ENCODE measurements at places on chromosomes 2 and 18. TPM values are rescaled to one million over a fixed set of nuclear protein-coding genes. Genes with fewer than 3 reads are reported as not detected.
A peak's percentile ranks its signal among the peaks of the same experiment; 100 is the strongest.

Gene SPDYA
- total RNA-seq = 1.1 TPM

DNA sequence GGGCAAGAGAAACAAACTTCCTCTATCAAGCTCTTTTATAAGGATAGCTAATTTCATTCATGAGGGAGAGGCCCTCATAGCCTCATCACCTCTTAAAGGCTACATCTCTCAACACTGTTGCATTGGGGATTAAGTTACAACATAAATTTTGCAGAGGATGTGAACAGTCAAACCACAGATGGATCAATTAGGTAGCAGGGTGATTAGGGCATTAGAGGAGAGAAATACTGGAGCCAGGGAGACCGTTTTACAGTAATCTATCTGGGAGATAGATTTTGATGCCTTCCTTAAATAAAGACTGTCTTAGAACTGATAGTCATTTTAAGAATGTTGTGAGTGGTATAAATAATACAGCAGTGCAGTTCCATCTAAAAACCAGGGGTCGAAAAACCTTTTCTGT lies 258.9 kb downstream of the DCC start:
- H3K27me3 ChIP-seq = no peaks in the 10 kb centered on the region
- no peak for DNase-seq
- no peak overlapping the region for H3K4me3 ChIP-seq
- H3K36me3 ChIP-seq = no peaks in the 10 kb centered on the region

DNA sequence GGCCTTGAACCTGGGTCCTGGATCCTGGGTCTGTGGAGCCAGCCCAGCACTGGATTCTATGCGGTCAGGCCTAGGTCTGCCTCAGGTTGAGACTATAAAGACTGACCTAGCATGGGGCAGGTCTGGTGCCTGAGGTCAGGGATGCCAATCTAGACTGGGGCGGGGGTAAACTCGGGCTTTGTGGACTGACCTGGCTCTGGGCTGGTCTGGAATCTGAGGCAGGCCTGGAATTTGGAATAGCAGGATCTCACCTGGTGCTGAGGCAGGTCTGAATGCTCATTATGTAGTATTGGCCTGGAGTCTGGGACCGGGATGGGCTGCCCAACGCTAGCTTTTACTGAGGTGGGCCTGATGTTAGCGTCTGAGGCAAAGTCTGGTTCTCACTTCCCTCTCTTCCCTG lies 256.0 kb downstream of the KIAA1328 start:
- H3K36me3 ChIP-seq = no peaks in the 10 kb centered on the region
- no peak for DNase-seq
- no peak overlapping the region for H3K4me3 ChIP-seq

DNA sequence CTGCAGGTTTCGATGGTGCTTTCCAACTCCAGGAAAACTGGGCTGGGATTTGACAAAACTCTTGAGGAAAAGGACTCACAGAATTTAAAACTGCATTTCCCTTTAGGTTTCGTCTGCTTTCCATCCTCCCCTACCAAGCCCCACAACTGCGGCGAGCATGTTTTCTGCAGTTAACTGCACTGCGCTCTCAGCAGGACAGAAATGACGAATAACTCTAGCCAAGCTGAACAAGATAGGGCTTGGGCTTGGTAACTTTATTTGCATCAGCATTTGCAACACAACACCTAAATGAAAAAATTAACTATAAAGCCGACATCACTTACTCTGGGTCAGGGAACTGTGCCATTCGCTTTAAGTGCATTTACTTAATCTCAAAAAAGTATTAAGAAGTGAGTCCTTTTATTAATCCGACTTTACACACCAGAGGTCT lies 669 bp upstream of the PIKFYVE start:
- no peaks in the 10 kb centered on the region for H3K36me3 ChIP-seq
- DNase-seq = peak; percentile 40
- no peaks in the 10 kb centered on the region for H3K4me1 ChIP-seq
- peak overlapping the region; percentile 95 for H3K4me3 ChIP-seq
- no peaks in the 10 kb centered on the region for H3K27me3 ChIP-seq

- no peaks in the 10 kb centered on the region for H3K27me3 ChIP-seq
- no peak overlapping the region for H3K4me3 ChIP-seq
- H3K27ac ChIP-seq = peak overlapping the region; percentile 11
- no peak for DNase-seq
These were observed 2.5 kb upstream of the KYNU start for GRCh38 chr2:142875010-142875409.

DNA sequence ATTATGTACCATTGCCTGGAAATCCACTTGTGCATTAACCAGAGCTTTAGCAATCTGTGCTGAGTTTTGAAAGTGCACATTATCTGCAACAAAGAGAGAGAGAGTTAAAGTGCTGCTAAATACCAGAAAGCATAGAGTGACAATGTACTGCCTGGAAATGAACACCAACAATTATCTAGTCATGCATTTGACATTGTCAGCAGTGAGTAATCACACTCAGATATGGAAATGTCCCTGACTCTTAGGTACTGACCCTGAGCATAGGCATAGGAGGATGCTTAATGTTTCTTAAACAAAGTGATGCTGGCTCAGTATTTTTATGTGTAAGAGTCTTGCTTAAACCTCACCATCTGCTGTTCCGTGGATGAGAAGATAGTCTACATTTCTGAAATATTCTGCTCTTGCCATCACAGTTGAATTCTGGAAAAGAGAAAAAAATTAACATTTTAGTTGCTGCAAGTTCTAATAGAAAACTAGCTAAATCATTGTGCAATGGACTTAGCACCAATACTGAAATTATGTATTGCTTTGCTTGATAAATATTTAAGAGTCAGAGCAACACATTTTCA lies 20.8 kb upstream of the GCG start:
- H3K4me3 ChIP-seq = no peak overlapping the region
- DNase-seq = no peak
- H3K36me3 ChIP-seq = no peaks in the 10 kb centered on the region
- no peaks in the 10 kb centered on the region for H3K27me3 ChIP-seq

- no peak overlapping the region for H3K27ac ChIP-seq
- H3K36me3 ChIP-seq = no peaks in the 10 kb centered on the region
These were observed 132.2 kb upstream of the RASGRP3 start for GRCh38 chr2:33344230-33344629.
